ENCODE measurements at places on chromosomes 12 and 14. TPM values are rescaled to one million over a fixed set of nuclear protein-coding genes. Genes with fewer than 3 reads are reported as not detected.

The CPNE8 gene
- polyA plus RNA-seq = 5.8 TPM

The KRT2 gene
- polyA plus RNA-seq = 0.05 TPM

The RILPL1 gene
- polyA plus RNA-seq = 18.4 TPM

The KIF5A gene
- 0.75 TPM for polyA plus RNA-seq

The OR4E1 gene
- polyA plus RNA-seq = not detected

The EPYC gene
- polyA plus RNA-seq = 0.51 TPM

The STYX gene
- 12.8 TPM for polyA plus RNA-seq

The CCDC184 gene
- polyA plus RNA-seq = 0.63 TPM

The OR4E2 gene
- polyA plus RNA-seq = not detected

The NXPH4 gene
- polyA plus RNA-seq = 0.31 TPM

The PZP gene
- polyA plus RNA-seq = not detected

The KRT3 gene
- not detected for polyA plus RNA-seq

The OAS2 gene
- polyA plus RNA-seq = 4.8 TPM

The MANSC1 gene
- polyA plus RNA-seq = 33.6 TPM

The AMDHD1 gene
- 1.0 TPM for polyA plus RNA-seq

The CMA1 gene
- not detected for polyA plus RNA-seq

The ANO2 gene
- not detected for polyA plus RNA-seq

The TMEM117 gene
- 4.4 TPM for polyA plus RNA-seq

The SRRM4 gene
- 0.23 TPM for polyA plus RNA-seq

The GPHB5 gene
- polyA plus RNA-seq = not detected

The NELL2 gene
- 3.8 TPM for polyA plus RNA-seq
